ENCODE measurements at places on chromosomes 11 and 22. TPM values are rescaled to one million over a fixed set of nuclear protein-coding genes. Genes with fewer than 3 reads are reported as not detected.
A peak's percentile ranks its signal among the peaks of the same experiment; 100 is the strongest.

- DNase-seq, result no peak
These were observed 31.3 kb upstream of the SLN start for GRCh38 chr11:107743191-107743590.

DNA sequence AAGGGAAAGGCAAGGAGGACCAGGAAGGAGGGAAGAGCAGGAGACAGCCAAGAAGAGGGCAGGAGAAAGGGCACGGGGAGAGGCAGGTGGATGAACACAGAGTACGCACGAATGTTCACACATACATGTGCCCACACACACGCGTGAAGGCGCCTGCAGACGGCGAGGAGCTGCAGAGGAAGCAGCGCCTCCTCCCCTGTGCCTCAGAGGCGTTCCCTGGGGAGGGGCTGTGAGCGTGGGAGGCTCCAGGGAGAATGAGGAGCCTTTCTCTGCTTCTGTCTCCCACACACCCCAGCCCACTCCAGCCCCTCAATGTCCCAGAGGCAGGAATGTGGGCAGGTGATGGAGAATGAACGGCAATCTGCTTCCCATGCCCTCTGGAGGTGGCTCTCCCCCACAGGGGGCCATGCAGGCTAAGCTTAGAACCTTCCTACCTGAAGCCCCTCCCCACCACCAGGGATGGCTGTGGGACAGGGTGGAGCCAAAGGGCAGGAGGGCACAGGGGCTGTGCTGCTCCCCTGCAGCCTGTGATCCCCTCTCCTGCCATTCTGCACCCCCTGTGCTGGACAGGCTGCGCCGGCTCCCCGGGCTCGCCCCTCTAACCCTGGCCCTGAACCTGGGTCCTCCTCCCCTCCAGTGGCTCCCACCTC, 25.3 kb downstream of the PPM1F start:
- no peak for DNase-seq

- DNase-seq, result no peak
These were observed 133.0 kb downstream of the WNT7B start for GRCh38 chr22:45843986-45844385.

DNA sequence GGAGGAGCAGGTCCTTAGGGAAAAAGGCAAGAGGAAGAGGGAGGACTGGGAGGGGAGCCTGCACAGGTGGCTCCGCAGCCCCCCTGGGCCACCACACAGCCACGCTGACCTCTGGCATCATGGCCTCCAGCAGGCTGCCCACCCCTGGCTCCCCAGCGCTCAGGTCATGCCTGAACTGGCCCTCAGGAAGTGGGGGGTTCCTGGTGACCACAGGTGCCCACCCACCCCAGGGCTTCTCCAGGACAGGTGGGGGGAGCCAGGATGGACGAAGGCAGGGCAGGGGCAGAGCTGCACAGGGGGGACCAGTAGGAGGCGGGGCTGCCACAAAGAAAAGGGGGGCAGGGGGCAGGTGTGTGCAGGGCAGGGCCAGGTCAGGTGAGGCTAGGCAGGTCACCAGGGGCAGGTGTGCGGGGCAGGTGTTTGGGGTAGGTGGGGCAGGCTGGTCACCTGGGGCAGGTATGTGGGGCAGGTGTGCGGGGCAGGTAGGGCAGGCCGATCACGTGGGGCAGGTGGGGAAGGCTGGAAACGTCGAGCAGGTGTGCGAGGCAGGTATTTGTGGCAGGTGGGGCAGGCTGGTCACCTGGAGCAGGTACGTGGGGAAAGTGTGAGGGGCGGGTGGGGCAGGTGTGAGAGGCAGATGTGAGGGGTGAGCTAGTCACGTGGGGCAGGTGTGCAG, 997 bp downstream of the DEAF1 start:
- no peak for DNase-seq

DNA sequence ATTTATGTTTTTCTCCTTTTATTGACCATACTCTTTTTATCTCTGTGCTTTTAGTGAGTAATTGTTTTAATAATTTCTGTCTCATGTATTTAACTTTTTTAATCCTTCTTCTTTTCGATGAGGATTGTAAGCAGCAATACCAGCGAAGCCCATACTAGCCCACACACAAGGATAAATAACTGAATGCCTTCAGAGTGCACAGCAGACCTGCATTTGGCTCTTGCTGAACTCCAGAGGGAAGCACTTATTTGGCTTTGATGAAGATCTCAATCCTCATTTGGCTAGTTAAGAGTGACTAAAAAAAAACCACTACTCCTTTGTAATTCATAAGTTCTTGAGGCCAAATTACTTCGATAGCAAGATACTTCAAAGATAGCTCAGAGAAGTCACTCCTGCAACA, 293.3 kb downstream of the METTL15 start:
- no peak for DNase-seq

- DNase-seq, result no peak
These were observed 38.9 kb downstream of the CTTN start for GRCh38 chr11:70437111-70437784.

- DNase-seq, result no peak
These were observed 104.7 kb downstream of the ETS1 start for GRCh38 chr11:128482512-128483191.

GRCh38 chr22:32858957-32859356, 57.5 kb downstream of the TIMP3 start:
- no peak for DNase-seq

DNA sequence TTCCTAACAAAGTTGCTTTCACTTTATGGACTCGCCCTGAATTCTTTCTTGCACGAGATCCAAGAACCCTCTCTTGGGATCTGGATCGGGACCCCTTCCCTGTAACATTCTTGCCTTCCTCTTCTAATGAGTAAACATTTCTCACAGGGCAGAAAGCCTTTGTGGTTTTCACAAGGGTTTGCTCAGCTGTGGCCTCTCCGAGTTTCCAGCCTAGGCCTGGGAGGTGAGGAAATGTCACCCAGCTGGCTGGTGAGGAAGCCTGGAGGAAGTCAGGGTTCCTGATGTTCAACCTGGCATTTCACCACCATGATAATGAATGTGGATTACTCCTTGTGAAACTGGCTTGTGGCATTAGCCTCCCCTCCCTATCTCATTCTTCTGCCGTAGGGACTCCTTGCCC, 224.9 kb downstream of the DSCAML1 start:
- DNase-seq, result no peak

- no peak for DNase-seq
These were observed 6.2 kb downstream of the APIP start for GRCh38 chr11:34909955-34910354.

GRCh38 chr11:12523180-12523924, 146.0 kb downstream of the PARVA start:
- no peak for DNase-seq

GRCh38 chr11:58917159-58917783, 22.0 kb upstream of the GLYATL1 start:
- no peak for DNase-seq

DNA sequence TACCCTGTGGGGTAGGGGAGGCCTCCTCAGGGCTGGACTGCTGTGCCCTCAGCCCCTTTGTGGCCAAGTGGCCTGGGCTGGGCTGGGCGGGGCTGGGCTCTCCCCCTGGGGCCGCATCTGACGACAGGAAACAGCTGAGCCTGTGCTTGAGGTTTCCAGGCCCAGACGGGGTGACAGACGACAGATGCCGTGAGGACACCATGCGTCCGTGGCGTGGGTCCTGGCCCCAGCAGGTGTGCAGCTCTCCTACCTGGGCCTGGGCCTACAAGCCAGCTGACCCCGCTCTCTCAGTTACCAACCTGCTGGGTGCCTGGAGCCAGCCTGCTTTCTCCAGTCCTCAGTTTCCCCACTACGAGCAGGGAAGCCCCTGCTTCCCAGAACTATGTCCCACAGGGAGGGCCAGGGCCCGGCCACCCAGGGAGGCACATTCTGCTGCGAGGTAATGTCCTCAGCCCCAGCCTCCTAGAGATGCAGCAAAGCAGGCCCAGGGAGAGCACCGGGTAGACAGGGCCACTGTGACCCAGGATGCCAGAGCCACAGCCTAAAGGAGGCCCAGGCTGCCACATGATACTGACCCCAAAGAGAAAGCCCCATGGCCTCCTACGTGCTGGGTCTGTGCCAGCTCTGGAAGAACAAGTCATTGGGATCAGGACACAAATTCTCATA, 181.3 kb downstream of the IGLL1 start:
- DNase-seq, result no peak

DNA sequence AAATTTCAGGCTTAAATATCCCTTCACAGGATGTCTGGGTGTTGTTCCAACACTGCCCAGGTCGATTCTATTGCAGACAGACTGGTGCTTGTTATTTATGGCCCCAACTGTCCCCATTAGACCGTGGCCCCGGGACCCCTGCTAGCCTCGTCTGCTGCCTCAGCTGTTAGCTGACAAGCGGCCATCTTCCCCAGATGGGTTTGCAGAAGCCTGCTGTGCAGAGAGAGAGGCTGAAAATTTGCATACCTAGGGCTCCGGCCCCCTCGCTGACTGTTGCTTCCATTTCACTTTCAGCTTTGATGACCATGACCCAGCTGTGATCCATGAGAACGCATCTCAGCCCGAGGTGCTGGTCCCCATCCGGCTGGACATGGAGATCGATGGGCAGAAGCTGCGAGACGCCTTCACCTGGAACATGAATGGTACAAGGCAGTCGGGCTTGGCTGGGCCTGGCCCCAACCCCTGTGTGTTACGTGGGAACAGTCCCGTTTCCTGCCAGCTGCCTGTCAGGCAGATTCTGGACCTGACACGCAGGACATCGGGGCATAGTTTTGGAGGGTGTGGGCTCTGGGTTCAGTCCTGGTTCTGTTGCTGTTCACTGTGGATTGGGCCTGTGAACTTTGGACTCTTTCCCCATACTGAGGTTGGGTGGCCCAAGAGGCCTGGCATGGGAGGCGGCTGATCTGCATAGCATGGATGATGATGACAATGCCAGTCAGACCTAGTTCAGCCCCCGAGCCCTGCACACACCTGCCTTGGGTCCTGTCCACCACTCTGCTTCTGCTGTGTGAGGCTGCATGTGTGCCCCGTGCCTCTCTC, 16.4 kb downstream of the SMARCB1 start:
- DNase-seq, result no peak

- no peak for DNase-seq
These were observed 78.9 kb upstream of the CRYBB3 start for GRCh38 chr22:25120761-25121212.

DNA sequence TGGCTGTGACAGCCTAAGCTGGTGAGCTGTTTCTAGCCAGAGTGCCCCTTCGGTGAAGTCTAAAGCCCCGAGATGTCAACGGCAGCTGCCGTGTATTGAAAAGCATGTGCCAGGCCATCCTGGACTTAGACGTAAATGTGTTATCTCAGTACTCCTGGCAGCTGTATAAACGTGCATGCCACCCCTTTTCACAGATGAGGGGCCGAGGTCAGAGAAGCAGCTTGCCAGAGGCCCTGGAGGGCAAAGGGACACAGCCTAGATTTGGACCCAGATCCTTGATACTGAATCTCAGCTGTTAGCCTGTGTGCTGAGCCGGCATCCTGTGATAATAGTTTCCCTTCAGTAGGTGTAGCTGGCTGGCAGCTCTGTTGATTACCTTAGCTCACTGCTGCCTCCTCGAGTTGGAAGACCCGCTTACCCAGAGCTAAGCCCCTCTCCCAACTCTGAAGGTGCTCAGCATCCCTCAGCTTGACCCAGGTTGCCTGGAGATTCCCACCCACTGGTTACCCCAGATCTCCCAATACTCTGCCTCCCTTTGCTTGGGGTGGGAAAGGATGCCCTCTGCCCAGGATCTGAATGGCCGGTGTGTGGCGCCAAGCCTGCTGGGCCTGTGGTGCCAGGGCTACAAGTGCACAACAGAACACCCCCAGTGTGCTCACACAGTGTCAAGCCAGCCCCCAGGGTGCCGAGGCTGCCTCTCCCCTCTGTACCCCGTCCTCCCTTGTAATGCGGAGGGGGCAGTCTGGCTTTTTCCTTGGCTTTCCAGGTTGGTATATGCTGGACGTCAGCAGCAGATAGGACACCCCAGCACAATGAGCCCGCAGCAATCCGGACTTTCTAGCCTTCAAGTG, 59.8 kb upstream of the WNT7B start:
- no peak for DNase-seq

- DNase-seq, result peak; percentile 70
These were observed 2.4 kb upstream of the IFITM2 start for GRCh38 chr11:304915-305843.

DNA sequence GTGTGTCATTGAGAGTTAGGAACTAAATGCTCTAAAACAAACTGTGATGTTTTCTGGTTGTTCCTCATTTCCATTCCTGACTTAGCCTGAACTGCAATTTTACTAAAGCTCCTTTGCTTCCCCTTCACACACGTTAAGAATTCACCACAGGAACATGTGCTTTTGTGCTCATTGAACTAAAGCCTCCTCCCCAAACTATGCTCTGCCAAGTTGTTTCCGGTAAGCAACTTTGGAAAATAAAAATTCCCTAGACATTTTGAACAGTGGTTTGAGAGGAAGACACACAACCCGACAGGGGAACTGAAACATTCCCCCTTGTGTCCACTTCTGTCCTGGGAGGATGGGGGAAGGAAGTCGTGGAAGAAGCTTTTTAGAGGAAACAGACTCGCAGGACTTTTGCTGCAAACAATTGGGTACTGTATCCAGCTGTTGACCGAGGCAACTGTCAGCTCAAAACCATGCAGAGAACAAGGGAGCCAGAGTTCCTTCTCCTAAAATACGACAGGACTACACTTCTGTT, 66.9 kb downstream of the GAB2 start:
- DNase-seq, result peak; percentile 50

DNA sequence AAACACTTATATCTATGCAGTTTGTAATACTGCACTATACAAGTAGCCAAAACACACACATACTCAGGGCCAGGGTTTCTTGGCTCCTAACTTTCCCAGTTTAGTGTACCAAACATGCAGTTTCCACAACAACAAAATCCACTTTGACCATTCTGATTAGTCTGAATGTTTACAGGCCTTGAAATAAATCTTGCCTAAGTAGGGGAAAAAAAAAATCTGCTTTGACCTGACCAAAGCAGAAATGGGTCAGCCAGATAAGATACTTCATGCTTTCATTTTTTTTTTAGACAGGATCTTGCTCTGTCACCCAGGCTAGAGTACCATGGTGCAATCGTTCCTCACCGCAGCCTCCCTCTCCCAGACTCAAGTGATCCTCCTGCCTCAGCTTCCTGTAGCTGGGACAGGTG, 10.1 kb downstream of the PRR14L start:
- no peak for DNase-seq

GRCh38 chr11:109120341-109120740, 301.6 kb upstream of the C11orf87 start:
- no peak for DNase-seq

- no peak for DNase-seq
These were observed 4.5 kb downstream of the CLMP start for GRCh38 chr11:123190518-123190917.

DNA sequence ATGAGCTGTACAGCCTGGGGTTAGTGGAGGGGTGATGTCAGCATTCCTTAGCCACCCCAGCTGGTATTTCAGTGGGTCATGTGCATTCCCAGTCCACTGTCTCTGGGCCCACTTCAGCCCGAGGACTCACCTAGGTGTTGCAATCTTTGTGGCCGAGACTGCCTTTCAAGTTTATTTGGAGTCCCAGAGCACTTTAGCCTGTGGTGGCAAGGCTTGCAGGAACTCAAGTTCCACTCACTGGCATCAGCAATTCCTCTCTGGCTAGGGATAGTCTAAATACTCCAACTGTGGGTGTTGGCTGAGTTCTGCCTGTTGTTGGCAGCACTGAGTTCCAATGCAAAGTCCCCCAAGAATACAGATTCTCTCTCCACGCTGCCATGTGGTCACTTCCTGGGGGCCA, 191.6 kb upstream of the PGR start:
- no peak for DNase-seq

GRCh38 chr22:49853981-49854831, 562 bp downstream of the ZBED4 start:
- no peak for DNase-seq

The CHADL gene
- total RNA-seq, result not detected

The RBMXL2 gene
- total RNA-seq, result not detected

The TECTA gene
- total RNA-seq, result 0.05 TPM

The KRTAP5-11 gene
- not detected for total RNA-seq

The MMP13 gene
- total RNA-seq, result 4.2 TPM

The OSM gene
- not detected for total RNA-seq

The CTSF gene
- total RNA-seq, result 1.6 TPM

The TLCD5 gene
- 7.1 TPM for total RNA-seq

The LDLRAD3 gene
- total RNA-seq, result 10.7 TPM
